Colonic mucosa (tissue), 4 donors: ENCODE measurements at places on chromosomes 2 and 18.

GRCh38 chr18:778194-778927 is 33.7 kb downstream of the YES1 start:
- DNase-seq, result no peak

- no peak for DNase-seq
These were observed 169.5 kb downstream of the CAMKMT start for GRCh38 chr2:44531289-44531688.

- DNase-seq, result no peak
These were observed 32.1 kb downstream of the HJURP start for GRCh38 chr2:233822101-233822771.

GRCh38 chr2:160974803-160975202 is 185.4 kb upstream of the TANK start:
- no peak for DNase-seq

- no peak for DNase-seq
These were observed 42.5 kb downstream of the GPC1 start for GRCh38 chr2:240477916-240478315.

DNA sequence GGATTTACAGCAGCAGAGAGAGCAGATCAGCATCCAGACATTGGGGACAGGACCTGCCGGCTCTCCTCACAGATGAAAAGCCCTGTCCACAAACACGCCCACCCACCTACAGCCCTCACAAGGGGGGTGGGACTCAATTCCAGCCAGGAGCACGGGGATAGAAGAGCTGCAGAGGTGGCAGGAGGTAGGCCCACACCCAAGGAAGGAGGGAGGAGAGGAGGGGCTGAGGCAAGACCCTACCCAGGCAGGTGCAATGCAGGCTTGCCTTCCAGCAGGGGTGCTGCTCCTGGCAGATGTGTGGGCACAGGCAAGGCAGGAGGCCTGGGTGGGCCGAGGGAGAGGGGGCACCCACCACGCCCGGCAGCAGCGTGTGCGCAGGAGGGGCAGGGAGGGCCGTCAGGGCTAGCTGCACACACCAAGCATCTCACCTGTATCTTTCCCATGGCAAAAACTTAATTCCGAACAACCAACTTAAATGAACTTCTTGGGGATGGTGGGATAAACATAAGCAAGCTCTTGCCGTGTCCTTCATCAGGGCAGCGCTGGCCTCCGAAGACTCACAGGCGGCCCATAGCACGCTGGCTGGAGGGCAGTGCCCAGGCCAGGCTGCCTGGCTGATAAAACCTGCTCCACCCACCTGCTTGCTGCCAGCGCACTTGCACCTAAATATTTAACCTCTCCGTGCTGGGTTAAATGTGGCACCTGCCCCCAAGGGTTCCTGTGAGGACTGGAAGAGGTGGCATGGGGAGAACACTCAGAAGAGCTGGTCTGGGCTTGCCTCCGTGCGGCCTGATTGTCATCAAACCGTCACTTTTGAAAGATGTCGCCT is 219.5 kb downstream of the HDAC4 start:
- no peak for DNase-seq
